ENCODE measurements at places on chromosomes 2 and 18.

DNA sequence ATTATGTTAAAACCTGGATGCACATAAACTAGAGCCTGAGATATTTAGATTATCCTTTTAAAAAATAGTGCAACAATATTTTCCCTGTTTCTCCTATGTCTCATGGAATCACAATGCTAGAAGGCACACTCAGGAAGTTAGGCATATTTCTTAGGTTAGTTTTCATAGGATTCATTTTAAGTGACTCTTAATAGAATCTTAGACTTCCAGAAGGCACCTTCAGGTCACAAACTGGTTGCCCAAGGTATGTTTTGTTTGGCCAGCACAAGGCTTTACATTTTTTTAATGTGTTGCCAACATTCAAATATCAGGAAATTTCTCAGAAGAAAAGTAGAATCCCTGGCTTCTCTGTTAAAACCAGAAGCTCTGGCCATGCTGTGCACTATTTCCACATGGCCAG lies 129.3 kb downstream of the LNPK start:
- no peak for DNase-seq

DNA sequence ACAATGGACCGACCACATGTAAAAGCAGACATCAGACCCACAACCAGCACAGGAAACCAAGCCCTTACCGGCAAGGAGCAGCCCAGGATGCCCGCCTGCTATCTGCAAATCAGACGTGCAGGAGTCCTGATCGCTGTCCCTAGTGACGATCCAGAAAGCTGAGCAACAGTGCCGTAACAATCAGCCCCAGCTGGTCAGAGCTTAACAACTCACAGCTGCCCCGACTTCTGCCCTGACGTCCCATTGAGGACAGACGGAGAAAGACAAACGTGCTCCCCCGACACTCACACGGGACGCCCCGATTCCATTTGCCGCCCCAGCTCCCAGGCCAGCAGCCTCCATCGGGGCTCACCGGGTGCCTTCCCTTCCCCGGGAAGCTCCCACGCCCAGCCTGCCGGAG lies 39.8 kb upstream of the PXDN start:
- DNase-seq, result no peak

DNA sequence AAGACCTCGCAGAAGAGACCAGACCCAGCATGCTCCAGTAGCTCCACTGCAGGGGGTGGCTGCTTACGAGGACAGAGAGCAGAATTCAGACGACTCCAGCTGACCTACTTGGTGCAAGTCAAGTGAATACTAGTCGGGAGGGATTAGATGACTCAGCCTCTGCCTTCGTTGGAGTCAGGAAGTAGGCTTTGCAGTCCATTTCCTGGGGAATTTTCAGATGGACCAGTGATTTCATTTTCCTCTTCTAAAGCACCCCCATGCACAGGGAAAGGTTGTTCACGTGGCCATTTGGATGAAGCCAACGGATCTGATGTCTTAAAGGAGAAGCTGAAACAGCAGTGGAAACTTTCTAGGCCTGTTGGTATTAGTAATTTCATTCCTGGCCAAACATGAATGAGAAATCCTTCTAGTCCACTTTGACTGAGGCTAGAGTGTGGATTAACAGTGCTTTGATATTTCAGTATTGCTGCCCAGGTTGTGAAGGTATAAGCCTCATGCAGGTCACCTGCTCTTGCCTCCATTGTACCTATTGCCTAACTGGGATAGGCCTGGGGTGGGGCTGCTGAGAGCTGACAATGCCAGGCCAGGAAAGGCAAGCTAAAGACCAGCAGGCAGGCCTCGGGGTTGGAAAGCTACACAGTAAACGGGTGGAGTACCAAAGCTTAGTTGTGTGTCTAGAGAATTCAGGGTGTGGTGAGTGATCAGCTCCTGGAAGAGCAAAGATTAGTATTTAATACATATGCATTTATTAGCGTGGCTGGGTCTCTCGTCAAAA lies 117.6 kb upstream of the FOSL2 start:
- DNase-seq, result no peak

GRCh38 chr2:21656330-21657075 lies 532.7 kb downstream of the TDRD15 start:
- no peak for DNase-seq

DNA sequence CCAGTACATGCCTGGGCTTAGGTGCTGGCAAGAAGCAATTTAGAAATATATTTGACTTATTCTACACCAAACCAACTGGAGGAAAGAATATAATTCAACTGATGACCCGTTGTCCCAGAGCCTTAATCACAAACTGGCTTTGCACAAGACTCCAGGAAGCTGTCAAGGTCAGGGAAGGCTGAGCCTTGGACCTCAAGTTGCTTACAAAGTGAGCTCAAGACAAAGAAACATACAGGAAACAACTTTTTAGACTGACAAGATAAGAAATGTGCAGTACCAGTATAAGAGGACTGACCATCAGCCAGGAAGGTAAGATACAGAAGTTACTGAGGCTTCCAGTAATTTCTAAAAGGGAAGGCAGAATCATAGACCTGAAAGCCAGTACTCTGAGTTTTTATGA lies 35.0 kb upstream of the GPR55 start:
- no peak for DNase-seq

Data from progenitor cell of endocrine pancreas (in vitro differentiated cells).